CD4-positive, alpha-beta T cell treated with Interleukin-17A for 1 hour (primary cell): ENCODE measurements at places on chromosomes 5 and 9.

GRCh38 chr9:82057805-82058204 is 69.2 kb downstream of the SPATA31D1 start:
- DNase-seq, result no peak

GRCh38 chr5:76111477-76112174 is 28.4 kb downstream of the SV2C start:
- no peak for DNase-seq

DNA sequence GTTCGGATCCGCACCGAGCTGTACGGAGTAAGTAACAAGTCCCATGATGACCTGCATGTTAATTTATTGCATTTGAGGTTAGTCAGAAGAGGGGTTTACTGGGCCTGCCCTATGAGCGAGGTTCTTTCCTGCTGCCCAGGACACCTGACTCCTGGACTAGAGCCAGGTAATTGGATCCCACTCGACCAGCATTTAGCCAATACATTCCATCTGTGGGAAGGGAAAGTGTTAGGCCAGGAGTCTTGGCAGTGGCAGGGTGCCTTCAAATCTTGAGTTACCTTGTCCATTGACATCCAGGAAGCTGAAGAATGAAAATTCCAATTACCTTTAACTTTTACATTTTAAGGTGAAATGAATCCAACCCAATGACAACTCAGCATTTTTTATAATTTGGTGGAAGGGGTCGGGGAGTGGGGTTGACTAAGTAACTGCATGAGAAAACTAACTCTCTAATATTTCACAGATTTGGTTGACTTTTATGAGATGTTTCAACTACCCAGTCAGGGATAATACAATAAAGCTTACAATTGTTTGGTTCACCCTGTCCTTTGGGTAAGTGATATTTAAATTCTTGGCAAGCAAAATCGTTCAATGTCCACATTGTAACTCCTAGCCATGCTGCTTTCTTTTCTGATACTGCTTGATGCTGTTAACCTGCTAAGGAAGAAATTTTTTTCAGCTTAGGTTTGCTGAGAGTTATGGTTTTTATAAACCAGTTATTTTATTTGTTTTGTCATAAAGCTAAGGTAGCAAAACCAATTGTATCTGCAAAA is 111.6 kb upstream of the IQGAP2 start:
- no peak for DNase-seq

- DNase-seq, result peak; percentile 91
Observed at GRCh38 chr5:40688127-40688761, 8.5 kb downstream of the PTGER4 start.

- DNase-seq, result no peak
Observed at GRCh38 chr5:17042041-17042440, 106.0 kb upstream of the MYO10 start.

DNA sequence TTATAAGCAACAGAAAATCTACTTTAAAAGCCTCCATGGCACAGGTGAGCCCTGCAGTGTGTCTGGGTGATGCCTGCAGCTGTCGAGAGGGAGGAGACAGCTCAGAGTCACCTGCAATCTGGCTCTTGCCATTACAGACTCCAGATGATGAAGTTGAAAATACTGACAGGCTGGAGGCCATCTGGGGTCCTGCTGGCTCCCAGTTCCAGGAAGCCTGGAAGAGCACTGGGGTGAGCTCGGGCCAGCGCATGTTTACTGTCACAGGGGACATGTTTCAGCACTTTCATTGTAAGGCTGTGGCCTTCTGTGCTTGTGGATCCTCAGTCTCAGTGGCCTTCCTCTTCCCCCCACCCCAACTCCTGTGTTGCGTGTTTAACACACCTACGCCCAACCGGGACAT is 28.4 kb downstream of the CEL start:
- no peak for DNase-seq

- DNase-seq, result no peak
Observed at GRCh38 chr5:19927919-19928318, 60.1 kb downstream of the CDH18 start.

- no peak for DNase-seq
Observed at GRCh38 chr9:134592819-134593200, 48.8 kb upstream of the COL5A1 start.

DNA sequence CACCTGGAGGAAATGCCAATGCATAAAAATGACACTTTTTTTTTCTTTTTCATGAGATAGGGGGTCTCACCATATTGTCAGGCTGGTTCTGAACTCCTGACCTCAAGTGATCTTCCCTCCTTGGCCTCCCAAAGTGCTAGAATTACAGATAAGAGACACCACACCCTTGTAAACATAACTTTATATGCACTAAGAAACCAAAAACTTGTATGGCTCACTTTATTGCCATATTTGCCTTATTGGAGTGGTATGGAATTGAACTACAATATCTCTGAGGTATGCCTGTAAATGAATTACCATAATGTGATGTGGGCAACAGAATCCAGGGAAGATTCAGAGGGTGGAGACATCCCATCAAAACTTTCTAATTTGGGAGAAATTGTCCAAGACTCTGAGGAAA is 113.9 kb downstream of the UGCG start:
- no peak for DNase-seq

GRCh38 chr9:36128349-36128748 is 8.2 kb upstream of the GLIPR2 start:
- DNase-seq, result no peak

GRCh38 chr5:127609011-127609410 is 39.9 kb upstream of the CTXN3 start:
- no peak for DNase-seq

DNA sequence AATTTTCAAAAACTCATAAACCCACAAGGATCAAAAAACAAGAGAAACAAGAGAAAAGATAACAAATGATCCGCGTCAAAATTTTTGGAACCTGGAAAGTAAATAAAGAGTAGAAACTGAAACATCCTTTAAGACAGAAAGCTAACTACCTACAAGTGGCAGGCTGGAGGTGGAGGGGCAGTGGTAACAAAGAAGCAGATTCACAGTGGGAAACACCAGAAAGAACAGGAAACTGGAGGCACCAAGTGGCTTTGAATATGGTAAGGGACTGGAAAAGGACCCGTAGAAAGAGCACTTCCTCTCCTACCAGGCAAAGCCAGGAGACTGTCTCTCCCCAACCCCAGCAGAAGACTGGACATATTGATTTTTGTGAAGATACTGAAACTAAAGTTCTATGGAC is 100.6 kb upstream of the TARS1 start:
- DNase-seq, result no peak

- DNase-seq, result peak; percentile 64
Observed at GRCh38 chr5:96876292-96876850, at the start of gene ERAP2. TSS of gene ERAP2 (plus strand) at chr5:96876500. CDS start at chr5:96879686, 3,186 bp downstream.

GRCh38 chr5:37494756-37495155 is 115.6 kb downstream of the WDR70 start:
- DNase-seq, result no peak

DNA sequence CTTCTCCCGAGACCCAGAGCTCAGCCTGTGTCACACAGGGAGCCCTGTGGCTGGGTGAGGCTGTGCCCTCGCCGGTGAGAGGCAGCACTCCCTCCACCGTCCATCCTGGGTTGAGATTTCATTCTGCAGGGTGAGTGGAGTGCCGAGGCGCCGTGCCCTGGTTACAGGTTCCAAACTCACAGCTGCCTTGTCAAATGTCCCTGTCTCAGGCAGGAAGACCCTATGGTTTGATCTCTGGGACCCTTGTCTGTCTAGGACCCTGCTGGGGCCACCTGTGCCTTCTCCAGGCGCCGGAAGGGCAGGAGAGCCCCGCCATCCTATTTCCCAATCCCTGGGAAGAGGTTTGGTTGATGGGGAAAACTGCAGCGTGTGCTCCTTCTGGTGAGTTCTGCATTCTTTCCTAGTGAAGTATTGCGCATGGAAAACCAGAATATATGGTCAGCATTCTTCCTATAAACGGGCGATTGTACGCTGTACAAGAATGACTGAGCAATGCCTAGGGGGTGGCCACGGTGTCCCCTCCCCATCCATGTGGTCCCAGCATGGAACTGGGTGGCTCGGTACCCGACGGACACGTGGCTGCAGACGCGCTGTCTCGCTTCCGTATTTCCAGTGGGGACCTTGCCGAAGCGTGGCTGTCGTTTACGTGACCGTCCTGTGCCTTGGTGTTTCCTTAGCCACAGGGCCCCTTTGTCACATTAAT is 95.9 kb upstream of the COL5A1 start:
- DNase-seq, result no peak

DNA sequence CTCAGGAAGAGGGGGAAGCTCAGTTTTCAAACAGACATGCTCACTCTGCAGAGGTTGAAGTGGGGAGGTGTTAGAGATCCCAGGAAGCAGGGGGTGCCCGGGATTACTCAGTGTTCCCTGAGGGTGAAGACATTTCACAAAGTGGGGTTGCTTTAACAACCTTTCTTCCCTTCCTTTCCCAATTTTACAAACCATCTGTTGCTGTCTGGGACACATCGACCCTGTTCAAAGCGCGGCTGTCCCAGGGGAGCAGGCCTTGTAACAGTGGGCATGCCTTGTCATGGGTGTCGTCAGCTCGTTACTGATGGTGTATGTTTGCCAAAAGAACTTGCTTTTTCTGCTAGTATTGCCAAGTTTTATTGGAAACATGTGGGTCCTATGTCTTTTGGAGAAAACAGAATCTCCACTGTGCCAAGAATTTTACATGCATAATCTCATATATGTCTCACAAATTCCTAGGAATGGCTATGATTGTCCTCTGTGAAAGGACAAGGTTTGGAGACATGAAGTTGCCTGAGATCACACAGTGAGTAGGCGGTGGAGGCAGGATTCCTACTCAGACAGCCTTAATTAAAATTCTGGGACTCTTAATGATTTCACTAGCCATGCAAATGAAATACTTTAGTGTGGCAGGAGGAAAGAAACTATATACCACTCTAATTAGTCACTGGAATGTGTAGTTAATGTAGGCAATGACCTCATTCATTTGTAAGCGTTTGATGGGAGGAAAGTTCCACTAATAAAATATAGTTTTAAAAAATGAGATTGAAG is 198.9 kb downstream of the NXNL2 start:
- no peak for DNase-seq

DNA sequence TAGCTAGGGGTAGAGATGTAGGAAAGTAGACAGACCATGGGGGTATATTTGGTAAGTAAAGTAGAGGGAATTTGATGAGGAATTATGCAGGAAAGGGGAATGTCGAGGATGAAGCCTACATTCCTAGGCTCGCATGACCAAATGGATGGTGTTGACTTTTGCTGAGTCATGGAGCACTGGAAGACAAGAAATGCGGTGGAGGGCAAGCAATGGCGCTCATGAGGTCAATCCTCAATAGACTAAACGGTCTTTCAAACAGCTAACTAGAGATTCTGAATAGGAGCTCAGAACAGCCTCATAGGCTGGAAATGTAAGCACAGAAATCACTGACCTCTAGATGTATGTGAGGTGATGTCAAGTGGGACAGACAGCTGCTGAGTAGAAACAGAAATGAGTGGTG is 50.7 kb upstream of the FST start:
- DNase-seq, result no peak

DNA sequence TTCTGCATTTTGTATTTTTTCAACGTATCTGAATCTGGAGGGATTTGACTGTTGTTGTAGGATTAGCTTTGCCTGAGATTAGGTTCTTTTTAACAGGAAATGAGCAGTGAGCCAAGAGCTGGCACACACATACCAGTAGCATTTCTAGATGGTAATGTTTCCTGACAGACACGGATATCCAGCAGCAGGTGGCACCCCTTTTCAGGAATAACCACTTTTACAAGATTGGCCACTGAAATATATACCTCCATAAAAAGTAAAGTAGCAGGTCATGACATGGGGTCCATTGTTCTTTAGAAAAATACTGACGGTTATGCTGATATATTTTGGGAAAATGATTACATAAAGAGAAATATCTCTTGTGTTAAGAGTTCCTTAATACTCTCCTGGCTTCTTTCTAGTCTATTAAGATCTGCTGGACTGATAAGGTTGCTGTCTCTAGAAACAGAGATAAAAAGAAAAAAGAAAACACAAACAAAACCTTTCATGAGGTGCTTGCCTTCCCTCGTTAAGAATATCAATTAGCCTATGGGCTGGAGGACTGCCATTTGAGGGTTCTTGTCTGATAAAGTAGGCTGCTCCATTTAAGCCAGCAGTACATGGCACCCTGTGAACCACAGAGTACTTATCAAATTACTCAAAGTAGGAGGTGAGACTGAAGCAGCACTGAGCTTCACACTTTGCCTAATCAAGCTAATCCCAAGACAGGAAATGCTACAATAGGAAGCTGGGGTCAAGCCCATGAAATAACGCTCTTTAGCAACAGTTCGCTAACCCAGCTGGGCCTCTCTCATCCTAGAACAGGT is 101.6 kb upstream of the PCA3 start:
- no peak for DNase-seq

DNA sequence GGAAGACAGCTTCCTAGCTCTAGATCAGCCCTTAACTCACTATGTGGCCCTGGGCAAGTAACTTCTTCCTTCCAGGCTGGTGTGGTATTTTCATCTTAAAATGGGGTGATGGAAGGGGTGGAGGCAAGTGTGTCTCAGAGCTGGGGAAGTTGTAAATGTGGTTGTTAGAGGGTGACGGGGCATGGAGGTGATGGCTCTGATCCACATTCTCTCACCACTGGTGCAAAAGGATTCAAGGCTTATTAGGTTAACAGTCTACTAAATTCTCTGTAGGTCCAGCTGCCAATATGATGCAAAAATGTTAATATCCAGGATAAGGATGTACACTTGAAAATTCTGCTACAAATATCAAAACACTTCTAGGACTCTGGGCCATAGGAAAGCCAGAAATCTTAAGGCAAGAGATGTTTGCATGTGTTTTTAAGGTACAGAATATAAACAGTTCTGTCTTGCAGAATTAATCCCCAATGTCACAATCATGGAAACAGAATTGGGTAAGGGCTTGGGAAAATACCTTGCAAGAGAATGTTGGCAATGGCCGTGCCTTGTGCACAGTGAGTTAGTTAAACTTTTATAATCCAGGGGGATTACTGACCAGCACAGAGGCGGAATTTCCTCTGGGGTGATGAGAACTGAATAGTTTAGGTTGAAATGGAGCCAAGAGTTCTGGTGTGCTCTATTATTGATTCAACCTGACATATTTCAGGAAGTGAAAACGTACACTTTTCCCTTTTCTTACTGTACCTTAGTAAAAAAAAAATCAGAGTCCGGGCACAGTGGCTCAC is 19.8 kb downstream of the TNFSF15 start:
- no peak for DNase-seq

DNA sequence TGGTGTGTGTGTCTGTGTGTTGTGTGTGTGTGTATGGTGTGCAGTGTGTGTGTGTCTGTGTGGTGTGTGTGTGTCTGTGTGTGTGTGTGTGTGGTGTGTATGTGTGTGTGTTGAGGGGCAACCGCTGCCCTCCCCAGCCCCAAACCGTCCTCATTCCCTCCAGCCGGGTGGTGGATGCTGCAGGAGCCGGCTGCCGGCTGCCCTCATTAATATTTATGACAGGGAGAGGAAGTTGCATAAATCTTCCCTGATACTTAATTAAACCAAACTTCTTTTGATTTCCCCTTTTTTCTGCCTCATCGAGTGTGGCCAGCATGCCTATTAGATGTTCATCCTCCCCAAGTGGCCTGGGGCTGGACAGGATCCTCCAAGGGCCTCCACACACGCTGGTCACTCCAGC is 121.4 kb upstream of the MVB12B start:
- DNase-seq, result no peak

DNA sequence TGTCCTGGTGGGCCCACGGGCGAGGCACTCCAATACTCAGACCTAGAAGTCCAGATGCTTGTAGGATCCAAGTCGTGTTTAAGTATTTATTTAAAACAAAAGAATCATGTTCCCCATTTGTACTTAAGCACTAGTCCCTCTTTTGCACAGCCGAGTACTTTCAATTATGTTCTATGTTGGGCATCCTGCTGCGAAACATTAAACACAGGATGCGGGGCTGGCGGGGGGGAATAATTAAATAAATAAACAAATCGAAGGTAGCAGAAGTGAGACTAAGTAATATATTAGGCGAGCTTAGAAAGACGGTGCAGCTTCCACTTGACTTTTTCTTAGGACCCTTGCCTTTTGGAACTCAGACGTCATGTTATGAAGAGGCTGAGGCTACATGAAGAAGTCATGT is 1129.2 kb upstream of the ACO1 start:
- DNase-seq, result no peak
